Articular chondrocyte of knee joint (primary cell): ENCODE measurements at places on chromosomes 4 and X. TPM values are rescaled to one million over a fixed set of nuclear protein-coding genes. Genes with fewer than 3 reads are reported as not detected.

Gene MTMR1
- 19.1 and 20.9 TPM in 2 replicates for total RNA-seq

Gene DCAF8L2
- not detected in 2 replicates for total RNA-seq

Gene ADRA2C
- 0.65 and 1.0 TPM in 2 replicates for total RNA-seq

Gene RTL5
- 0.91 and 1.1 TPM in 2 replicates for total RNA-seq

Gene SERTM2
- total RNA-seq: not detected in 2 replicates

Gene HSFX1
- 0.43 and 1.2 TPM in 2 replicates for total RNA-seq

Gene UNC5C
- total RNA-seq: 1.3 and 2.5 TPM in 2 replicates

Gene DUX4
- total RNA-seq: not detected in 2 replicates

Gene IQCM
- total RNA-seq: 0.11 and 0.26 TPM in 2 replicates

Gene BANK1
- 3.1 and 3.4 TPM in 2 replicates for total RNA-seq

Gene UGT2B10
- total RNA-seq: not detected in 2 replicates

Gene CTAG2
- not detected in 2 replicates for total RNA-seq

Gene GPC3
- total RNA-seq: not detected in 2 replicates

Gene TAF7L
- 0.22 and 0.26 TPM in 2 replicates for total RNA-seq

Gene TMEM128
- total RNA-seq: 23.8 and 30.6 TPM in 2 replicates

Gene GPR173
- 2.2 and 2.8 TPM in 2 replicates for total RNA-seq

Gene ZNF41
- total RNA-seq: 10.5 and 10.9 TPM in 2 replicates

Gene GNRHR
- not detected in 2 replicates for total RNA-seq

Gene MAGEA2B
- not detected in 2 replicates for total RNA-seq

Gene MAEA
- 50.6 and 54.3 TPM in 2 replicates for total RNA-seq

Gene TRIM61
- total RNA-seq: 1.3 and 3.6 TPM in 2 replicates

Gene KIF4A
- 6.9 and 10.4 TPM in 2 replicates for total RNA-seq

Gene KIT
- 0.39 and 3.6 TPM in 2 replicates for total RNA-seq

Gene DNAAF6
- not detected in 2 replicates for total RNA-seq

Gene SLC2A9
- total RNA-seq: 3.0 and 5.6 TPM in 2 replicates

Gene PCSK1N
- total RNA-seq: 0.13 and 0.32 TPM in 2 replicates

Gene BGN
- 116 and 154 TPM in 2 replicates for total RNA-seq

Gene RASL11B
- 0.11 TPM in 1 of 2 replicates, not detected in the other for total RNA-seq

Gene KLB
- under 0.01 TPM in 1 of 2 replicates, not detected in the other for total RNA-seq

Gene DACH2
- not detected in 2 replicates for total RNA-seq

Gene NEUROG2
- total RNA-seq: under 0.01 TPM in 1 of 2 replicates, not detected in the other

Gene PPID
- 17.5 and 27.3 TPM in 2 replicates for total RNA-seq

Gene SMR3B
- not detected in 2 replicates for total RNA-seq

Gene L1CAM
- total RNA-seq: 0.43 and 0.52 TPM in 2 replicates

Gene TMEM47
- 106 and 137 TPM in 2 replicates for total RNA-seq

Gene AVPR2
- total RNA-seq: not detected in 2 replicates

Gene ADH1B
- 2.4 and 3.2 TPM in 2 replicates for total RNA-seq

Gene RNF128
- total RNA-seq: not detected in 2 replicates

Gene GAB3
- total RNA-seq: 0.86 and 3.8 TPM in 2 replicates

Gene CLCN3
- 39.7 and 48.5 TPM in 2 replicates for total RNA-seq

Gene NAT8L
- total RNA-seq: 0.11 and 0.13 TPM in 2 replicates

Gene VEGFD
- total RNA-seq: 0.13 and 0.32 TPM in 2 replicates

Gene RAP2C
- 35.1 and 35.5 TPM in 2 replicates for total RNA-seq

Gene NR0B1
- total RNA-seq: not detected in 2 replicates

Gene EIF1AX
- total RNA-seq: 61.9 and 79.6 TPM in 2 replicates

Gene VSIG1
- under 0.01 TPM in 2 replicates for total RNA-seq
